SJSA1 (cell line): ENCODE measurements at places on chromosomes 1 and 21. TPM values are rescaled to one million over a fixed set of nuclear protein-coding genes. Genes with fewer than 3 reads are reported as not detected.
A peak's percentile ranks its signal among the peaks of the same experiment; 100 is the strongest.

- no peaks in the 10 kb centered on the region for H3K4me1 ChIP-seq
- H3K27me3 ChIP-seq, result no peaks in the 10 kb centered on the region
- H3K27ac ChIP-seq, result no peak overlapping the region
- H3K36me3 ChIP-seq, result no peaks in the 10 kb centered on the region
Measured at GRCh38 chr1:107877092-107877491, 87.9 kb downstream of the VAV3 start.

GRCh38 chr1:208581209-208581608 lies 337.0 kb upstream of the PLXNA2 start:
- no peak overlapping the region for H3K27ac ChIP-seq
- no peaks in the 10 kb centered on the region for H3K4me1 ChIP-seq
- no peak overlapping the region for H3K4me3 ChIP-seq
- no peak for DNase-seq
- no peaks in the 10 kb centered on the region for H3K27me3 ChIP-seq

GRCh38 chr1:116331523-116331922 lies 41.5 kb upstream of the ATP1A1 start:
- no peaks in the 10 kb centered on the region for H3K4me1 ChIP-seq
- DNase-seq, result no peak
- no peak overlapping the region for H3K27ac ChIP-seq
- 0 out of 2 replicates have a peak, but pooled peaks cover 7% of the 10 kb centered on the region for H3K27me3 ChIP-seq
- H3K4me3 ChIP-seq, result no peak overlapping the region

DNA sequence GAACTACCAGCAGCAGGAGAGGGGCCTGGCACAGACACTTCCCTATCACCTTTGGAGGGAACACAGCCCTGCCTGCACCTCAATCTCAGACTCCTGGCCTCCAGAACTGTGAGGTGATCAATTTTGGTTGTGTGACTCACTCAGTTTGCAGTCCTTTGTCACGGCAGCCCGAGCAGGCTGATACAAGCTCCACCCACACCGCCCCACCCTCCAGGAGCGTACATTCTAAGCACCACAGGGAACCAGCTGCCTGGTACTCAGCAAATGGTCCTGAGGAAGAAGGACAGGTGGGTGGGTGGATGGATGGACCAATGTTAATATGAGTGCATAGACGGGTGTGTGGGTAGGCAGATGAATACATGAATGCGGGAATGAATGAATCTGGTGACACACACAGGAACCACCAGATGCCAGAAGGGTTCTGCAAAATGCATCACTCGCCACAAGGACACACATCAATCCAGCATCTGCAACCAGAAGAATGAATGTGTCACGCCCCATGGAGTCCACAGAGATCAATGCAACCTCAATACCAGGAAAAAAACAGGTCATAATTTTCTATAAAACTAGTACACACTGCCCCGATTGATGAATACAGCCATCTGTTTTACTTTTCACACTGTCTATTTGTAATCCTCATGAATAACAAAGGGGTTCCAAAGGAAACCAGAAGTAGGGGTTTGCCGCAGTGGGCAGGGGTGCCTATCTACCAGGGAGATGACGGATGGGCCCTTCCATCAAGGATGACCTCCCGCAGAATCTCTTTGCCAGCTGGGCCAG lies 284.5 kb downstream of the NPHP4 start:
- no peak overlapping the region for H3K27ac ChIP-seq
- no peaks in the 10 kb centered on the region for H3K27me3 ChIP-seq
- H3K36me3 ChIP-seq, result no peaks in the 10 kb centered on the region
- no peaks in the 10 kb centered on the region for H3K4me1 ChIP-seq

DNA sequence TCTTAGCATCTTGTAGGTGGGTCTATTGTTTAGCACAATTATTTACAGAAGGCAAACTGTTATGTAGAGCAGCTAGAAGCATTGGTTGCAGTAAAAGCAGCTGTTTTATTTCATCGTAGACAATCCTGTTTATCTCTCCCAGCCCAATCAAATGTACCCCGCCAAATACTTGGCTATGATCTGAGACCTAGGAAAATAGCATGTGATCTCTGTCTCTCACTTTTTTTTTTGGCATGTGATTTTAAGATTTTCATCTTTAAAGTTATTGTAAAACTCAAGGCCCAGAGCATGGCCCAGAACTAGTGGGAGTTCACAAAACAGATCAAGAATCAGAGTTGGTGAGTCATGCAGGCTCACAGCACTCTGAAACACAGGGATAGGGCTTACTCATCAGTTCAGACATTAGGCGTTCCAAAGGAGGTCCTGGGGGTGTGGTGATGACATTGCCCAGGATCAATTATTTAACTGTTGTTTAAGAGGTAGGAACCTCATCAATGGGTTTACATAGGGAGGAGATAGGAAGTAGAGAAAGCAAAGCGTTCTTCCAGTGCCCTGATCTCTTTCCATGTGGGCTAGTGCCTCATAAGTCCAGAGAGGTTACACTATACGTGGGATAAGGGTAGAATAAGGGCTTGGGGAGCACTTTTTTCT lies 40.2 kb downstream of the TBX19 start:
- no peak overlapping the region for H3K4me3 ChIP-seq
- no peaks in the 10 kb centered on the region for H3K27me3 ChIP-seq
- H3K4me1 ChIP-seq, result peaks cover 13% of the 10 kb centered on the region
- peak overlapping the region; percentile 34; the same call in 1 of the 2 replicates for H3K27ac ChIP-seq
- H3K36me3 ChIP-seq, result no peaks in the 10 kb centered on the region

- no peak for DNase-seq
- H3K27me3 ChIP-seq, result no peaks in the 10 kb centered on the region
- H3K4me1 ChIP-seq, result peaks cover 46% of the 10 kb centered on the region
- H3K27ac ChIP-seq, result no peak overlapping the region
Measured at GRCh38 chr1:153612111-153612754, 704 bp downstream of the S100A16 start.

GRCh38 chr1:229889031-229889517 lies 178.0 kb upstream of the GALNT2 start:
- no peaks in the 10 kb centered on the region for H3K4me1 ChIP-seq
- H3K27ac ChIP-seq, result no peak overlapping the region
- no peak for DNase-seq
- no peaks in the 10 kb centered on the region; the same call in 1 of the 2 replicates for H3K27me3 ChIP-seq
- no peaks in the 10 kb centered on the region for H3K36me3 ChIP-seq

TEDDM1 gene
- total RNA-seq, result not detected in 2 replicates

GRCh38 chr21:42332557-42333317 lies 17.5 kb upstream of the TFF3 start:
- H3K36me3 ChIP-seq, result no peaks in the 10 kb centered on the region
- H3K4me3 ChIP-seq, result no peak overlapping the region

- H3K36me3 ChIP-seq, result no peaks in the 10 kb centered on the region
- no peaks in the 10 kb centered on the region for H3K27me3 ChIP-seq
- H3K27ac ChIP-seq, result no peak overlapping the region
Measured at GRCh38 chr21:40923901-40924300, 76.9 kb upstream of the DSCAM start.

GRCh38 chr1:206703661-206704060 lies 19.0 kb downstream of the MAPKAPK2 start:
- no peaks in the 10 kb centered on the region for H3K27me3 ChIP-seq
- peaks cover 5% of the 10 kb centered on the region; the same call in 1 of the 2 replicates for H3K36me3 ChIP-seq
- no peak for DNase-seq
- H3K4me3 ChIP-seq, result no peak overlapping the region
